ENCODE measurements at places on chromosomes 11 and 22. TPM values are rescaled to one million over a fixed set of nuclear protein-coding genes. Genes with fewer than 3 reads are reported as not detected.

Gene WNT11
- 1.3 TPM for total RNA-seq

Gene APOL5
- total RNA-seq = not detected

Gene RAB36
- total RNA-seq = 6.6 TPM

Gene RPS13
- total RNA-seq = 1,543 TPM

Gene AMBRA1
- total RNA-seq = 17.0 TPM

Gene MMP10
- total RNA-seq = 0.95 TPM

Gene TRIM49
- not detected for total RNA-seq

Gene PLEKHB1
- 0.55 TPM for total RNA-seq

Gene RBMXL2
- total RNA-seq = not detected

Gene GAB4
- not detected for total RNA-seq

Gene THRSP
- not detected for total RNA-seq

Gene TBCEL
- 4.7 TPM for total RNA-seq

Gene APOL4
- total RNA-seq = not detected

Gene GSTP1
- 1,398 TPM for total RNA-seq

Gene NPAS4
- total RNA-seq = not detected

Gene LARGE2
- 2.9 TPM for total RNA-seq

Gene CELSR1
- total RNA-seq = 23.2 TPM

Gene SLC16A8
- total RNA-seq = not detected

Gene MIAT
- total RNA-seq = 0.35 TPM

Gene SPTY2D1
- 17.6 TPM for total RNA-seq

Gene PLA2G3
- not detected for total RNA-seq

Gene ALDH3B1
- total RNA-seq = 131 TPM

Gene TMEM25
- total RNA-seq = 0.24 TPM

Gene ANGPTL5
- total RNA-seq = not detected

Gene HOATZ
- total RNA-seq = not detected

Gene ARL2
- 185 TPM for total RNA-seq

Gene KDM4E
- total RNA-seq = not detected

Gene P2RX6
- 0.56 TPM for total RNA-seq

Gene MGAT3
- 0.35 TPM for total RNA-seq

Gene ROBO4
- not detected for total RNA-seq

Gene RFPL1
- total RNA-seq = not detected

Gene RAG2
- total RNA-seq = not detected

Gene CECR2
- total RNA-seq = 0.12 TPM

Gene CRACR2B
- total RNA-seq = 3.4 TPM

Gene FOLH1
- total RNA-seq = not detected

Gene ZDHHC24
- total RNA-seq = 12.0 TPM

Gene YPEL1
- total RNA-seq = 0.67 TPM

Gene BTG4
- 0.22 TPM for total RNA-seq

Gene F2
- total RNA-seq = 2.1 TPM

Gene KCNK4
- 0.24 TPM for total RNA-seq

All from A549 treated with CpdA at 1 μM for 4 hours (cell line).